ENCODE measurements at places on chromosomes 13 and 19.

DNA sequence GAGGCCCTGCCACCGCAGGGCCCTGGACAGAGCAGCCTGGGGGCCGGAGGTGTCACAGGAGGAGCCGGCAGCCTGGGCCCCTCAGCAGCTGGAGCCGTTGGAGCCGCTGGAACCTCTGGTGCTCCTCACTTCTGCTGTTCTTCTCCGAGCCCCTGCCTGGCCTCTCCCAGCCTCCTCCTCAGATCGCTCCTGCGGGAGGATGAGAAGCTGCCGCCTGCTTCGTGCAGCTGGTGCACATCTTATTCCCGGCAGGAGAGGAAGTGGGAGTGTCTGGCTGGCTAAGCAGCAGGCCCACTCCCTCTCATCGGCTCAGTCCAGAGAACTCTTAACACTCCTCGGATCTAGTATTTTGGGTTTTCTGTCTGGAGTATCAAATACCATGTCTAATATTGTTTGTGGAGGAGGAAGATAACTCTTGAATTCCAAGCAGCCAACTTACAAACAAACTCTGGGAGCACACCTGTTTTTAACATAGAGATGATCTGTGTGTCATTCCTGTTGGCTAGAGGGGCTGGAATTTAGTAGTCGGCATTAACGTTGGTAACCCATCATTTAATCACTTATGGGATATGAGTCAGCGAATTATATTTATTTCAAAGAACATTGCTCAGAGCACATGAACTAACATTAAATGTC lies 37.1 kb upstream of the RNF113B start:
- DNase-seq, result no peak

- no peak for DNase-seq
Measured at GRCh38 chr13:22073718-22074117, 402.8 kb downstream of the FGF9 start.

- DNase-seq, result no peak
Measured at GRCh38 chr19:16739546-16739945, 19.9 kb downstream of the NWD1 start.

- no peak for DNase-seq
Measured at GRCh38 chr13:51974482-51974881, 36.8 kb downstream of the ATP7B start.

- DNase-seq, result peak; percentile 80
Measured at GRCh38 chr13:48126944-48127830, 32.3 kb upstream of the MED4 start.

- no peak for DNase-seq
Measured at GRCh38 chr19:45906221-45906620, 3.8 kb upstream of the MYPOP start.

DNA sequence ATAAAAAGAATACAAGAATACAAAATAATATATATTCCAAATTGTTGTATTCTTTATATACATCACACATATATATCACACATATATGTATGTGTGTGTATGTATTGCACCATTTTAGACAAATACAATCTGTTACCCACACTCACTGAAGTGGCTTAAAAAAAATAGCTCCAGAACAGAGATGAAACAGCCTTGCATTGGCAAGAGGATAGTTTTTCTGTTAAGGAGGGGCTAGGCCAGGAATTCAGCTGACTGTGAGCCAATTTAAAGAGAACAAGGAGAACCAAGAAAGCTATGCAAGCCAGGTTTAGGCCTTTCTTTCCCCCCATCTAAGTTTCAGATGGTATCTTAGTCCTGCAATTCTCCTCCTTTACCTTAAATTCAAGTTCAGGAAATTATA lies 257.5 kb downstream of the MZT1 start:
- DNase-seq, result no peak
